ENCODE measurements at places on chromosomes 12 and 14.

DNA sequence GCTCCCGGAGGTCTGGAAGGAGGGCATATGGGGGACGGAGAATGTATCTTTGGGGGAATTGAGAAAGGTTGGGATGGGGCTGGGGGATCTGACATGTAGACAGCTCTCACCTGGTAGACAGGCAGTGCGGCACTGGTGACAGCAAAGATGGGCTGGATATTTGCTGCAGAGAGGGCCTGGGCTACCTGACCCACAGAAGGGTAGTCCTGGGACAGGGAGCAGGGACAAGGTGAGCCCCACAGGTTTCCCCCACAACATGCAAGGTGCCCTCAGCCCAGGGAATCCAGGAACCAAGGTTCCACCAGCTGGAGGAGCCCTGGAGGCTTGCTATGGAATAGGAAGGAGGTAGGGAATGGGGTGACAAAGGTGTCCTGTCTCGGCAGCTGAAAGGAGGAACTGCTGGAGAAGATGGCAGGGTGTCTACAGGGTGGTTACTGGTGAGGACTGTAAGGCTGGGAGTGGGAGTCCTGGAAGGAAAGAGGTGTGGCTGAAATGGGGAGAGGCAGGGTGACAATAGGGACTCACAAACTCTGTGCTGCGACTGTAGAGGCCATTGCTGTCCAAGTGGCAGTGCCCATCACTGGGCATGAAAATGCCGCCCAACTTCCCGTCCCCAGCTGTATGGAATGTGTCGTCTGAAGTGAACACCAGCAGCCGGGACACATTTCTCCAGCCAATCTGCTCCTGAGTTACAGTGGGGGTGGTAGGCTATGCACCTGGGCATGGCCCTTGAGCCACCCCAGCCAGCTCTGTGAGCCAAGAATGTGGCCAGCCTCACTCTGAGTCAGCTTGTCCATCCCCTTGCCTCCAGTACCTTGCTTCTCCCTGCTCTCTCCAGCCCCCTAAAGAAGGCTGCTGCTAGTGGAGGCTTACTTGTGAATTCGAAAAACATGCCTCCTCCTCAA is 11.3 kb downstream of the ITGB7 start:
- no peak for DNase-seq

DNA sequence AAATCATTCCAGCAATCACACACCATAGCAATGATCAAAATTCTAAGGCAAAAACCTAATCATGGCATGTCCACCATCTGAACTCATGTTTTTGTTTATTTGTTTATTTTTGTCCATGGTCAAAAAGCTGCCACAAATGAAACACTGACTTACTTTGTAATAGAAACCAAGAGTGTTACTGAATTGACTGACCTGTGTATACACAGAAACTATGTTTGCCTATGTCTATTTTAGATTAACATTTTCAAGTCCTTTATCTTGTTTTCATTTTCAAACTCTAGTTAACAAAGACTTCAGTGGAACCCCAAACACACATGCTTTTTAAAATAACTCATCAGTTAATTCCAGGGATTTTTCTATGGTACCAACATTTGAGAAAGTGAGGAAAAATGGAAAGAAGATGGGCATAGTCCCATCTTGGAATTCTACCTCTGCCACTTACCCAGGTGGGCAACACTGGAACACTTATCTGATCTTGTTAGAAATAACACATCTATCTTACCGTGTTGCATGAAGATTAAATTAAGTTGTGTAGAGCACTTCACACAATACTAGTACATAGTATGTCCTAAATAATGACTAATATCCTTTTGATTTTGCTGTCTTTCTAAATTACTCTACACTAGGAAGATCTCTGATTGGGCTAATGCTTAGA is 6.4 kb downstream of the LUM start:
- DNase-seq: no peak

DNA sequence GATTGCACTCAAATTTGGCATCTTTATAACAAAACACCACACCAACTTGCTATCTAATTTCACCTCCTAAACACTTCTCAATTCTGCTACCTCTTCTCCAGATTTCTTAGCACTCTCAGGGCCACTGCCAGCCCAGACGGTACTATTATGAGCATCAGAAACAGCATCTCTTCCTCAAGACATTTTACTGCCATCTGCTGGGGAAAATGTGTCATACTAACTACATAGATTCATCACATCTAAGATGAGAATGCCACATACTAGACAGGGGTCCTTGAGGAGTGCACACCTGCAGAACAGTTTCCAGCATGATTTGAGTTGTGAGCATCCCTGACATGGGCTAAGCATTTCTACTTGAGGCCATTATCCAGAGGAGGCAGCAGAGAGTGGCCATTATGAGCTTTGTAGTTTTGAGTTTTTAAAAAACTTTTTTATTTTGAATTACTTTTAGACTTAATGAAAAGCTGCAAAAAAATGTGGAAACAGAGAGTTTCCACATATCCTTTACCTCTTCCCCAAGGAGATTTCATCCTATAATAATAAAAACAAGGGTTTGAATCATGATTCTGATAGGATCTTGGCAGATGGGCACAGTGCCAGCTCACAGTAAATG is 15.1 kb upstream of the GRIP1 start:
- DNase-seq: no peak

DNA sequence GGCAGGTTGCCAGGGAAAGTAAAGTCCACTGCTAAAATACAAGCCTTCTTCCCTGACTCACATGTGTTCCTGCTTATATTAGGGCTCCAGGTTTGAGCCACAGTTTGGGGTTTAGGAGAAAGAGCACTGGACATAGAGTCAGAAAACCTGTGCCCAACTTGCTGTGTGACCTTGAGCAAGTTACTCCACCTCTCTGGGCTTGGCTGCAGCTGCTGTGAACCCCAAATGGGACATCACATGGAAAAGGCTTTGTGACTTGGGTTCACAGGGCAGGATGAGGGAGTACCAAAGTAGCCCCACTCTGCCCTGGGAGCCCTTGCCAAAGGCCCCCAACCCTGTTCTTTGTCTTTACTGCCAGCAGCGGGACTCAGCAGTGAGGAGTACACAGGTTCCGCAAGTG is 79.0 kb upstream of the NOS1 start:
- no peak for DNase-seq

- no peak for DNase-seq
Observed at GRCh38 chr12:110845339-110845682, 1.5 kb upstream of the CCDC63 start.

- DNase-seq: no peak
Observed at GRCh38 chr14:46818147-46818546, 166.6 kb upstream of the RPL10L start.

DNA sequence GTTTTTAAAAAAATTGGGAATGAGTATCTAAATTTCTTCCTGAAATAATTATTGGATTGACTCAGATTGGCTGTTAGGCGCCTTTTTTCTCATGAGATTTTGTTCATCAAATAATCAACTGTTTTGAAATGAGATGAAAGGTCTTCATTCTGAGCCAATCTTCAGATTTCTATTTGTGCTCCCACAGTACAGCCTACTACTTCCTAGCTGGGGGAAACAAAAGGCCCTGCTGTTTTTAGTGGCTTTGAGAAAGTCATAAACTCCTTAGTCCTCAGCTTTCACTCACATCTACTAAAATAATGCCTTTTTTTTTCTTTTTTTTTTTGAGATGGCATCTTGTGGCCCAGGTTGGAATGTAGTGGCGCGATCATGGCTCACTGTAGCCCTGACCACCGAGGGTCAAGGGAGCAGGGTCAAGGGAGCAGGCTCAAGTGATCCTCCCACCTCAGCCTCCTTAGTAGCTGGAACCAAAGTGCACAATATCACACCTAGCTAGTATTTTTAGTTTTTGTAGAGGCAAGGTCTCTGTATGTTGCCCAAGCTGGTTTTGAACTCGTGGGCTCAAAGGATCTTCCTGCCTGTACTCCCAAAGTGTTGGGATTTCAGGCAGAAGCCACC is 15.2 kb downstream of the NACA start:
- DNase-seq: no peak

Data from amygdala (tissue), 56 donors.